ENCODE measurements at places on chromosomes 16 and 17. TPM values are rescaled to one million over a fixed set of nuclear protein-coding genes. Genes with fewer than 3 reads are reported as not detected.

The FBXW10 gene
- 1.0 TPM for total RNA-seq

DNA sequence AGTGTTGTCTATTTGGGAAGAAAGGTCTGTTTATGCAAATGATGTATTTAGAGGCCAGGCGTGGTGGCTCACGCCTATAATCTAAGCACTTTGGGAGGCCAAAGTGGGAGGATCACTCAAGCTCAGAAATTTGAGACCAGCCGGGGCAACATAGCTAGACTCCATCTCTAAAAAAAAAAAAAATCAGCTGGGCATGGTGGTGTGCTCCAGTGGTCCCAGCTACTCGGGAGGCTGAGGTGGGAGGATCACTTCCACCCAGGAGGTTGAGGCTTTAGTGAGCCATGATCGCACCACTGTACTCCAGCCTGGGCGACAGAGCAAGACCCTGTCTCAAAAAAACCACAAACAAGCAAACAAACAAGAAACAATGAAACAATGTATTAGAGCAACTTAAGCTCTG, 18.9 kb upstream of the HEATR3 start:
- no peak overlapping the region for H3K4me3 ChIP-seq
- no peaks in the 10 kb centered on the region for H3K36me3 ChIP-seq
- H3K4me1 ChIP-seq = no peaks in the 10 kb centered on the region
- DNase-seq = no peak
- no peaks in the 10 kb centered on the region for H3K27me3 ChIP-seq
- no peak overlapping the region for H3K27ac ChIP-seq

DNA sequence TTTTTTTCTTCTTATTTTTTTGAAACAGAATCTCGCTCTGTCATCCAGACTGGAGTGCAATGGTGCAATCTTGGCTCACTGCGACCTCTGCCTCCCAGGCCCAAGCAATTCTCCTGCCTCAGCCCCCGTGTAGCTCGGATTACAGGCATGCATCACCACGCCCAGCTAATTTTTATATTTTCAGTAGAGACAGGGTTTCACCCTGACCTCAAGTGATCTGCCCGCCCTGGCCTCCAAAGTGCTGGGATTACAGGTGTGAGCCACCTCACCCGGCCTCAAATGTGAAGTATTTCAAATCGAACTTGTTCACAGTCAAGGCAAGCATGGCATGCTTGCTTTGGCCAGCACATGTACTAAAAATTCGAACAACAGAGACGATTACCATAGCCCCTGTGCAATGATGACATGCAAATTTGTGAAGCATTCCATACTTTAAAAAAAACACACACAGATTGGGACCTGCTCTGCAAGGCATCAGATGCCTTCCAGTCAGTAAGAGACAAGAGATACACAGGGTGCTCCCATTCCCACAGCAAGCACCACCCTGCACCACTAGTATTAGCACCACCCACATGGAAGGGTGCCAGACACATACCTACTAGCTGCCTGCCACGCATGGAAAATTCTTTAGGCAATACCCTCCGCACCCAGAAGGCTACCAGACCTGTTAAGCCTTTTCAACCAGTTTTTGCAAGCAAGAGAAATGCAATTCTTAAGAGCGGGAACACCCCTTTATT, 47.2 kb downstream of the ANKRD11 start:
- no peak for DNase-seq
- no peak overlapping the region for H3K4me3 ChIP-seq

DNA sequence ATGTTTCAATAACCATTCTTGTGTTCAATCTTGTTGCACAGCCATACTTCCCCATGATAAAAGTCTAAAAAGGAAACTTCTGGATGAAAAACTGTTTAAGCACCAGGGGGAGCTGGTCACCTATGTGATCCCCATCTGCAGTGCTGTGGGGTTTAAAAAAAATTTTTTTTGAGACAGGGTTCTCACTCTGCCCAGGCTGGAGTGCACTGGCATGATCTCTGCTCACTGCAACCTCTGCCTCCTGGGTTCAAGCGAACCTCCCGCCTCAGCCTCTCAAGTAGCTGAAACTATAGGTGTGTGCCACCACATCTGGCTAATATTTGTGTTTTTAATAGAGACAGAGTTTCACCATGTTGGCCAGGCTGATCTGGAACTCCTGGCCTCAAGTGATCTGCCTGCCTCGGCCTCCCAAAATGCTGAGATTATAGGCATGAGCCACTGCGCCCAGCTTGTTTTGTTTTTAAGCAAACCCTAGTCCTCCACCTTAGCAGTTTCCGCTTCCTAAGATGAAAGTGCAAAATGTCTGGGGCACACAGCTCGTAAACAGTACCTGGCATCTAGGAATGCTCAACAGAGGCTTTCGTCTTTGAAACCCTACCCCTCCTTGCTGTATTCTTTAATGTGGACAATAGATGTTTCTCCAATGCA, 25.4 kb downstream of the DNAJA2 start:
- no peak overlapping the region for H3K27ac ChIP-seq
- no peak overlapping the region for H3K4me3 ChIP-seq
- no peaks in the 10 kb centered on the region for H3K27me3 ChIP-seq
- no peak for DNase-seq
- no peaks in the 10 kb centered on the region for H3K36me3 ChIP-seq

GRCh38 chr17:39270923-39271322, 45.2 kb upstream of the STAC2 start:
- H3K27me3 ChIP-seq = no peaks in the 10 kb centered on the region
- H3K27ac ChIP-seq = no peak overlapping the region
- no peaks in the 10 kb centered on the region for H3K4me1 ChIP-seq
- no peak overlapping the region for H3K4me3 ChIP-seq
- peaks cover 47% of the 10 kb centered on the region for H3K36me3 ChIP-seq

GRCh38 chr16:138049-138417, 440 bp downstream of the NPRL3 start:
- peak overlapping the region; percentile 79 for H3K4me3 ChIP-seq
- H3K27ac ChIP-seq = no peak overlapping the region
- DNase-seq = no peak
- H3K27me3 ChIP-seq = no peaks in the 10 kb centered on the region
- H3K36me3 ChIP-seq = no peaks in the 10 kb centered on the region

GRCh38 chr17:46270032-46270431, 24.9 kb upstream of the LRRC37A start:
- no peak overlapping the region for H3K27ac ChIP-seq
- H3K36me3 ChIP-seq = no peaks in the 10 kb centered on the region
- no peak overlapping the region for H3K4me3 ChIP-seq
- H3K27me3 ChIP-seq = no peaks in the 10 kb centered on the region
- DNase-seq = no peak
